Dermis microvascular lymphatic vessel endothelial cell (primary cell): ENCODE measurements at places on chromosomes 7 and 10. TPM values are rescaled to one million over a fixed set of nuclear protein-coding genes. Genes with fewer than 3 reads are reported as not detected.

The SFTPD gene
- total RNA-seq, result not detected in 2 replicates

The SVOPL gene
- total RNA-seq, result not detected in 2 replicates

The SPDYE2B gene
- total RNA-seq, result not detected in 2 replicates

The FRMD4A gene
- total RNA-seq, result 16.3 and 19.0 TPM in 2 replicates

The SFRP4 gene
- total RNA-seq, result not detected in 2 replicates

The TAS2R4 gene
- 0.26 and 0.51 TPM in 2 replicates for total RNA-seq

The TSPAN14 gene
- 49.9 and 96.0 TPM in 2 replicates for total RNA-seq

The CTAGE15 gene
- total RNA-seq, result 0.13 TPM in 1 of 2 replicates, not detected in the other

The RAB18 gene
- total RNA-seq, result 31.3 and 38.7 TPM in 2 replicates

The MYO3A gene
- not detected in 2 replicates for total RNA-seq

The TRIL gene
- total RNA-seq, result 18.6 and 29.6 TPM in 2 replicates

The IFIT1B gene
- total RNA-seq, result not detected in 2 replicates

The TMEM176B gene
- not detected in 2 replicates for total RNA-seq

The NPC1L1 gene
- total RNA-seq, result not detected in 2 replicates

The TBX20 gene
- total RNA-seq, result 0.13 TPM in 1 of 2 replicates, not detected in the other

The MMS19 gene
- 55.3 and 56.8 TPM in 2 replicates for total RNA-seq

The EVX1 gene
- not detected in 2 replicates for total RNA-seq

The HMX2 gene
- total RNA-seq, result not detected in 2 replicates

The STARD3NL gene
- 99.6 and 102 TPM in 2 replicates for total RNA-seq

The NPM3 gene
- 71.4 and 127 TPM in 2 replicates for total RNA-seq

The TMEM270 gene
- total RNA-seq, result not detected in 2 replicates

The TDRD1 gene
- not detected in 2 replicates for total RNA-seq

The TUBAL3 gene
- total RNA-seq, result not detected in 2 replicates

The EGR2 gene
- 0.13 TPM in 1 of 2 replicates, not detected in the other for total RNA-seq

The FKBP6 gene
- not detected in 2 replicates for total RNA-seq

The NXPH1 gene
- not detected in 2 replicates for total RNA-seq

The FAM171A1 gene
- 29.8 and 55.1 TPM in 2 replicates for total RNA-seq

The NODAL gene
- total RNA-seq, result not detected in 2 replicates

The ZPBP gene
- not detected in 2 replicates for total RNA-seq

The HECW1 gene
- total RNA-seq, result not detected in 2 replicates

The UBTD1 gene
- 45.1 and 62.6 TPM in 2 replicates for total RNA-seq

The PPP1R3C gene
- total RNA-seq, result 0.13 TPM in 2 replicates

The NKX2-3 gene
- not detected in 2 replicates for total RNA-seq

The TRPV6 gene
- total RNA-seq, result not detected in 2 replicates

The SH2D4B gene
- under 0.01 and 0.13 TPM in 2 replicates for total RNA-seq
